ENCODE measurements at places on chromosomes 1 and 21. TPM values are rescaled to one million over a fixed set of nuclear protein-coding genes. Genes with fewer than 3 reads are reported as not detected.

The OR10K1 gene
- total RNA-seq, result not detected

The ARHGAP30 gene
- total RNA-seq, result not detected

The DUSP12 gene
- total RNA-seq, result 48.4 TPM

The EFNA3 gene
- 14.6 TPM for total RNA-seq

- no peak overlapping the region for H3K27ac ChIP-seq
- H3K4me1 ChIP-seq, result no peaks in the 10 kb centered on the region
- DNase-seq, result no peak
- no peaks in the 10 kb centered on the region for H3K27me3 ChIP-seq
- H3K4me3 ChIP-seq, result no peak overlapping the region
These were observed 17.7 kb downstream of the CD53 start for GRCh38 chr1:110890474-110891196.

- no peak overlapping the region for H3K27ac ChIP-seq
- DNase-seq, result no peak
- no peak overlapping the region for H3K4me3 ChIP-seq
- H3K27me3 ChIP-seq, result peaks cover 5% of the 10 kb centered on the region
- no peaks in the 10 kb centered on the region for H3K4me1 ChIP-seq
These were observed 84.3 kb upstream of the ARHGAP29 start for GRCh38 chr1:94321662-94322061.

- no peak for DNase-seq
- peaks cover 8% of the 10 kb centered on the region for H3K27me3 ChIP-seq
- H3K4me1 ChIP-seq, result no peaks in the 10 kb centered on the region
- H3K27ac ChIP-seq, result no peak overlapping the region
These were observed 66.6 kb downstream of the HMGB4 start for GRCh38 chr1:33930346-33931110.

- H3K4me1 ChIP-seq, result no peaks in the 10 kb centered on the region
- H3K27ac ChIP-seq, result no peak overlapping the region
- H3K36me3 ChIP-seq, result no peaks in the 10 kb centered on the region
- no peak overlapping the region for H3K4me3 ChIP-seq
- no peaks in the 10 kb centered on the region for H3K27me3 ChIP-seq
These were observed 181.4 kb upstream of the KIAA0040 start for GRCh38 chr1:175373786-175374623.

DNA sequence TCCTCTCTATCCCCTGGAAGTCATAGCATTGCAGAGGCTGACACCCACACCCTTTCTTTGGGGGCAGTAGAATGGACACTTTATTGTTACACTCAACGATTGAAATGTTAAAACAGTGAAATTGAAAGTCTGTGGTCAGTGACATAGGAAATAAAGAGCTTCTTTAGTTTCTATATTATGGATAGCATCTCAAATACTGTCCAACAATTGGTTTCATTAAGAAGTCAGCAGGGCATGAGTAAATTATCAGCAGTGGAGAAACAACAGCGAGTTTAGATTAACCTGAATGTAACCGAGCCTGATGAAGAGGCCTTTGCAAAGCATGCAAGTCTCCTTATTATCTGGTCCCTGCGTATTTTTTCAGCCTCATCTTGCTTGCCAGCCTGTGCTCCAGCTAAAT is 350.7 kb downstream of the NTNG1 start:
- H3K4me1 ChIP-seq, result peaks cover 37% of the 10 kb centered on the region
- H3K27ac ChIP-seq, result peak overlapping the region; percentile 49
- no peak for DNase-seq
- H3K4me3 ChIP-seq, result no peak overlapping the region
- H3K27me3 ChIP-seq, result peaks cover 6% of the 10 kb centered on the region

DNA sequence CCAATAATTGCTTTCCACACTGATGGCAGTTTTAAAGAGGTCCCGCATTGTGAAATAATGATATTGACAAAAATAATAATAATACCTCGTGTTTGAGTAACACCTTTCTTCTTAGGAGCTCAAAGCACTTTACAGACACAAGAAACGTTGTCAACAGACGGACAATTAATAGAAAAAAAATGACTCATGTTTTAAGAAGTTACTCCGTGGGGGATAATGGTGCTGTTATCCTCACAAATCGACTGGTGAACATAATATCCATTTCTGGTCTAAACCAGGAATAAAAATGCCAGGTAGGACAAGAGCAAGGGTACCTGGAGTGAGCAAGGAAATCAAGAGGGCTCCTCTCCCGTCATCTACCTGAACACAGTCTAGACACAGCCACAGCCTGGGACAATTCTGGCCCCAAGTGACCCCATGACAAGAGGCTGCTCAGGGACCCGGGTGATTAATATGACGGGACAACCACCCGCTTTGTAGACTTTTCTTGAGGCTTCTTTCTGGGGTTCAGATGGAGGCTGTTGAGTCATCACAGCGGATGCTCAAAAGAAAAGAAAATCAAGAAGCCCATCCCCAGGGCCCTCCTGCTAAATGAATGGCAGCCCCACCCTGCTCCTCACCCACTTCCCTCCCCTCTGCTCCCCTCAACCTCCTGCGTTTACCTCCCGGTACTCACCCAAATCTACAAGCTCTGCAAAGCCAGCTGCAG is 146.2 kb upstream of the IRF2BP2 start:
- peaks cover under 1% of the 10 kb centered on the region for H3K4me1 ChIP-seq
- H3K4me3 ChIP-seq, result no peak overlapping the region
- no peaks in the 10 kb centered on the region for H3K36me3 ChIP-seq

DNA sequence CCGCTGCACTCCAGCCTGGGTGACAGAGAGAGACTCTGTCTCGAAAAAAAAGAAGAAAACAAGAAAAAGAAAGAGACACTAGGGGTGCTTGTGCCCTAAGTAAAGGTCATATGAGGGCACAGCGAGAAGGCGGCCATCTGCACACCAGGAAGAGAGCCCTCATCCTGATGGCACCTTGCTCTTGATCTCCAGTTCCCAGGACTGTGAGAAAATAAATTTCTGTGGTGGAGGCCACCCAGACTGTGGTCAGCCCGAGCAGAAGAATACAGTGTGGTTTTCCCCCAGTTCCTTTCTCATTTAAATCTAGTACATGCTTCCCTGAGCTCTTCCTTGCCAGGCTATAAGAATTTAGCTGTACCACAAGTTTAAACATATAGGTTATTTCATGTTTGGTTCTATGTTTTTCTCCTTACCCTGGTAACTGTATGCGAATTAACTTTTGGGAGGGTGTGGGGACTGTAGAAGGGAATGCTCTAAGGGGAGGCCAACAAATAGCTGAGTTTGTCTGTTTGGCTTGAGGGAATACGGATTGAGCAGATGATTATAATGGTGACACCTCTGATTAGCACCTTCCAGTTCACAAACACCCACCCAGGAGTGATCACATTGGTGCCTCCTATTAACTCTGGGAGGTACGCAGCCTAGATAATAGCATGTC is 119.6 kb upstream of the ERRFI1 start:
- H3K4me1 ChIP-seq, result peaks cover 12% of the 10 kb centered on the region
- no peaks in the 10 kb centered on the region for H3K36me3 ChIP-seq
- peaks cover 5% of the 10 kb centered on the region for H3K27me3 ChIP-seq
- no peak overlapping the region for H3K27ac ChIP-seq

DNA sequence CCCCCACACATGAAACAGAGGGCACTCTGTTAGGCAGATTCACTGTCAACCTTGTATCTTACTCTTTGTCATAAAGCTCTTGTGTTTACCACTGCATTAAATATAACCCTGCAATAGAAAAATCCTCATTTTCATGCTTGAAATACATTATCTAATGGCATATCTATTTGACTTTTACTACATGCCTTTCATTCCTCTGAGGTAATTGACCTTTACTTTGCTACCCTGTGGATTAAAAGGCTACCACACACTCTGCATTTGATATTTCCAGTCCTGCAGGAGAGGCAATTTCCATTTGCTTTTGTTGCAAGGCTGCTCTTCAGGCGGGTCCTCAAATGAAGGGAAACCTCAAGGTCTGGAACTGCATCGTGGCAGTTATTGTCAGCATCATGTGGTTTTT is 238.0 kb downstream of the NTNG1 start:
- no peak for DNase-seq
- H3K36me3 ChIP-seq, result no peaks in the 10 kb centered on the region
- H3K27me3 ChIP-seq, result no peaks in the 10 kb centered on the region
- H3K27ac ChIP-seq, result no peak overlapping the region
- peaks cover 3% of the 10 kb centered on the region for H3K4me1 ChIP-seq

DNA sequence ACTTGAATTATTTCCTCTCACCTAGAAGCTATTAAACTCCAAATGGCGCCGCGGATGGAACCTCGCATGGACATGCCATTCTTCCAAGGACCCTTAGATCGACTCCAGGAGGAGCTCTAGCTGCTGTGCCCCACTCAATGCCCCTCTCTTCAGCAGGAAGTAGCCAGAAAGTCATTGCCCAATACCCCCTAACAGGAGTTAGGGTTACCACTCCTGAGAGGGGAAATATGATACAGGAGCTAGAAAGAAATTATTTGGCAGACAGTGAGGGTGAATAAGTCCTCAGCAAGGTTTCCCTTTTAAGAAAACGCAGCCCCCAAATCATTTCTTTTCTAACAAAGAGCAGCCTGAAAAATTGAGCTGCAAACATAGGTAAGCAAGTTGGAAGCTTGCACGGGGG is 28.6 kb downstream of the TFB2M start:
- no peak overlapping the region for H3K4me3 ChIP-seq
- no peak overlapping the region for H3K27ac ChIP-seq
- no peaks in the 10 kb centered on the region for H3K36me3 ChIP-seq
- H3K4me1 ChIP-seq, result no peaks in the 10 kb centered on the region

- peak; percentile 77 for DNase-seq
- peaks cover 19% of the 10 kb centered on the region for H3K27me3 ChIP-seq
- H3K36me3 ChIP-seq, result no peaks in the 10 kb centered on the region
- peaks cover 35% of the 10 kb centered on the region for H3K4me1 ChIP-seq
- H3K27ac ChIP-seq, result peak overlapping the region; percentile 99
These were observed 55.2 kb downstream of the SLC9A1 start for GRCh38 chr1:27099587-27100334.
